ENCODE measurements at places on chromosomes 16 and 17. TPM values are rescaled to one million over a fixed set of nuclear protein-coding genes. Genes with fewer than 3 reads are reported as not detected.

GRCh38 chr17:78667741-78668640 lies 90.8 kb upstream of the DNAH17 start:
- DNase-seq, result no peak

GRCh38 chr17:80907281-80907680 lies 84.4 kb upstream of the CHMP6 start:
- no peak for DNase-seq

DNA sequence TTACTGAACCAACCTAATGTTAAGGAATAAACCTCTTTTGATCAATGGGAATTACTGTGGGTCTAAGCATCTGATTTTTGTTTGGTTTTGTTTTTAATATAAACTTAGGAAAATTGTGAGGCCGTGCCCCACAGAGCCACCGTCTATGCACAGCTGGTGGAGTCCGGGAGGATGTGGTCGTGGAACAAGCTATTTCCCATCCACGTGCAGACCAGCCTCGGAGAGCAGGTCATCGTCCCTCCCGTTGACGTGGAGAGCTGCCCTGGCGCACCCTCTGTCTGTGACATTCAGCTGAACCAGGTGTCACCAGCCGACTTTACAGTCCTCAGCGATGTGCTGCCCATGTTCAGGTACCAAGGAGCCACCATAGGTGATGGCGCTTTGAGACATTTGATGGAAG lies 28.4 kb downstream of the PRMT7 start:
- no peak for DNase-seq

DNA sequence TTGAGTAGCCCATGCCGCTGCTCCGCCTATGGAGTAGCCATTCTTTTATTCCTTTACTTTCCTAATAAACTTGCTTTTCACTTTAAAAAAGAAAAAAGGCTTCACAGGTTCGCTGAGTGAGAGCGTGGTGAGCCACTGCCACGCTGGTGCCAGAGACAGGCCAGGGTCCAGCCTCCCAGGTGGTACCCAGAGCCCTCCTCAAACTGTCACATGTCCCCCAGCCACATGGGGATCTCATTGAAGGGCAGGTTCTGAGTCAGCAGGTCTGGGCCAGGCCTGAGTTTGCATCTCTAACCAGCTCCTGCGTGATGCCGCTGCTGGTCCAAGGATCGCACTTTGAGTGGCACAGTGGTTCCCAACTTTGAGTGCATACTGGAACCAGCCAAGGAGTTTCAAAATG lies 36.2 kb downstream of the RBFOX3 start:
- DNase-seq, result no peak

GRCh38 chr16:66572356-66572755 lies 6.1 kb downstream of the CMTM1 start:
- DNase-seq, result no peak

- DNase-seq, result no peak
These were observed 440.1 kb downstream of the CDH13 start for GRCh38 chr16:83066881-83067280.

GRCh38 chr16:48503779-48504178 lies 106.2 kb downstream of the N4BP1 start:
- DNase-seq, result peak; percentile 89

Gene MYH2
- not detected for total RNA-seq

Gene ABCA8
- 2.2 TPM for total RNA-seq

DNA sequence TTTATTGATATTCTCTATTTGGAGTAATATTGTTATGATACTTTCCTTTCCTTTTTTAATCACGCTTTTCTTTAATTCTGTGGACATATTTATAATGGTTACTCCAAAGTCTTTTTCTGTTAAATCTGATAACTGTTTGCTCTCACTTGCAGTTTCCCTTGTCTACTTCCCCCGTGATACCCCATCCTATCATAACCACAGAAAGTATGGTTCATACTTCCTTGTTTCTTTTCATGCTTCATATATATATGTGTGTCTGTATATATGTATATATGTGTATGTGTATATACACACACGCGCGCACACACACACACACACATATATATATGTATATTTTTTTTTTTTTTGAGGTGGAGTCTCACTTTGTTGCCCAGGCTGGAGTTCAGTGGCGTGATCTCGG lies 23.5 kb downstream of the SPECC1 start:
- no peak for DNase-seq

DNA sequence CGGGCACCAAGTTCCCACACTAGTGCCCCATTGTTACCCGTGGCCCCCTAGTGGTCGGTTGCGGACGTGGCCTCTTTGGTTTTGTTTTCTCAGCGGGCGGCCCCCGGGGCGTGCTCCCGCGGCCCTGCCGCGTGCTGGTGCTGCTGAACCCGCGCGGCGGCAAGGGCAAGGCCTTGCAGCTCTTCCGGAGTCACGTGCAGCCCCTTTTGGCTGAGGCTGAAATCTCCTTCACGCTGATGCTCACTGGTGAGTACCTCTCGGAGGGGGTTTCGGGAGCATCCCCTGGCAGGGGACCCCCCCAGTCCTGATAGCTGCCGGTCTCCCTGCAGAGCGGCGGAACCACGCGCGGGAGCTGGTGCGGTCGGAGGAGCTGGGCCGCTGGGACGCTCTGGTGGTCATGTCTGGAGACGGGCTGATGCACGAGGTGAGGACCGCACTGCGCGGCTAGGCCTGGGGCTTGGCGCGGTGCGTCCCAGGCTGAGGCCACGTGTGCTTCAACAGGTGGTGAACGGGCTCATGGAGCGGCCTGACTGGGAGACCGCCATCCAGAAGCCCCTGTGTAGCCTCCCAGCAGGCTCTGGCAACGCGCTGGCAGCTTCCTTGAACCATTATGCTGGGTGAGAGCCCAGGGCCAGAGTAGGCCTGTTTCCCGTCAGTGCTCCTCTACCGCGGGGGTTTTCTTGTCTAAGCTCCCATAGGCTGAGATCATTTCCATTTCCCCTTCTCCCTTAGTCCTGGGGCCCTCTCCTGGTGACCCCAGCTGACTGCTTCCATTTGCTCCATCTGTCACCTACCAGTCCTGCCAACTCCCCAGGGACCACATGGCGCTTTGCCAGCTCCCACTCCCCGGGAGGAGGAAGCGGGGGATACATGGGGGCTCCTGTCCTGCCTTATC lies 1.7 kb downstream of the SPHK1 start:
- DNase-seq, result peak; percentile 82

DNA sequence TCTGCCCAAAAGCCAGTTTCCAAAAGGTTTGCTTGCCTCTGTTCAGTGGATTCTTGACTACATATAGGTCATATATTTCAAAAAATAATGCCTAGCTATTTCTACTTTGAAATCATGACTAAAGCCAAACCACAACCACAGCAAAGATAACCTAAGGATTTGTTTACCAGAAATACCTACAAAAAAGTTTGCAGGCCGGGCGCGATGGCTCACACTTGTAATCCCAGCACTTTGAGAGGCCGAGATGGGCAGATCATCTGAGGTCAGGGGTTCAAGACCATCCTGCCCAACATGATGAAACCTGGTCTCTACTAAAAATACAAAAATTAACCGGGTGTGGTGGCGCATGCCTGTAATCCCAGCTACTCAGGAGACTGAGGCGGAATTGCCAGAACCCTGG lies 15.2 kb downstream of the CARHSP1 start:
- DNase-seq, result peak; percentile 71

- DNase-seq, result no peak
These were observed 20.7 kb downstream of the CTU2 start for GRCh38 chr16:88726981-88727380.

GRCh38 chr16:12794486-12795387 lies 8.9 kb downstream of the CPPED1 start:
- no peak for DNase-seq

Gene TMIGD1
- not detected for total RNA-seq

Measured in fibroblast of villous mesenchyme (primary cell).